ENCODE measurements at places on chromosomes 5 and 9.

DNA sequence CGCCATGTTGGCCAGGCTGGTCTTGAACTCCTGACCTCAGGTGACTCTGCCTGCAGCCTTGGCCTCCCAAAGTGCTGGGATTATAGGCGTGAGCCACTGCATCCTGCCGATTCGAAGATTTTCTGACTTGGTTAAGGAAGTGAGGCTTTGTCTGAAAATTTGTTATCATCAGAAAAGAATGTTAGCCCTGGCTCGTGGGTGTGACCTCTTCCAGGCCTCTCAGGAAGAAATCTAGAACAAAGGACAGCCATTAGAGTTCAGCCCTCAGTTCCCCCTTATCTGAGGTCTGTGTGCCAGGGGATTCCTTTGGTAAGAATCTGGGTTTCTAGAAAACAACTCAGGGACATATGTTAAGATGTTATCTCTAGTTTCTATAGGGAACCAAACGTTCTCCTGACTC, 6.2 kb downstream of the OR2S2 start:
- H3K4me3 ChIP-seq = no peak overlapping the region
- no peaks in the 10 kb centered on the region for H3K4me1 ChIP-seq
- H3K27me3 ChIP-seq = peaks cover 32% of the 10 kb centered on the region
- no peak for DNase-seq
- no peak overlapping the region for H3K27ac ChIP-seq

GRCh38 chr9:107351382-107352045, 68.4 kb downstream of the RAD23B start:
- no peaks in the 10 kb centered on the region for H3K4me1 ChIP-seq
- no peak overlapping the region for H3K4me3 ChIP-seq
- peaks cover 17% of the 10 kb centered on the region for H3K27me3 ChIP-seq

DNA sequence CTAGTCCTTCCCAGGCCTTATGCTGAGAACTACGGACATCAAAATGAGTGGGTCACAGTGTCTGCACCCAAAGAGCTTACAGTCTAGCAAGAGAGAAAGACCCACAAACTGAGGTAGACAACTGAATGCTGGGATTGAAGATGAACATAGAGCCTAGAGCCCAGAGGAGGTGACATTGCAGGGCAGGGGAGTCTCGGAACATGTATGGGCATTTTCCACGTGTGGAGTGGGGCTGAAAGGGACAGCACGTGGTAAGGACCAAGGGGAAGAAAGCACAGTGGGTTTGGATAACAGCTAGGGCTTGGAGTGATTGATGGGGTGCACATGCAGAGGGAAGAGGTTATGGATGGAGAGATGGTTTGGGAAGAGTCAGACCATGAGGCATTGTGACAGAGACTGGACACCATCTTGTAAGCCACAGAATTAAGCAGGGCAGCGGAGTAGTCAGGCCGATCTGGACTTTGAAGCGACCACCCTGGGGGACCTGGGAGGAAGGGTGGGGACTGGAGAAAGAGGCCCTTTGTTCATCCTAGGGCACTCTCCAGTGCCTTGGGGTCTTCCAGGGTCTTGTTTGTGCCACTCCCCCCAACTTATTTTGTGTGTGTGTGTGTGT, 47.5 kb upstream of the SH3PXD2B start:
- peak; percentile 29 for DNase-seq
- no peak overlapping the region for H3K27ac ChIP-seq
- H3K27me3 ChIP-seq = no peaks in the 10 kb centered on the region
- no peak overlapping the region for H3K4me3 ChIP-seq

DNA sequence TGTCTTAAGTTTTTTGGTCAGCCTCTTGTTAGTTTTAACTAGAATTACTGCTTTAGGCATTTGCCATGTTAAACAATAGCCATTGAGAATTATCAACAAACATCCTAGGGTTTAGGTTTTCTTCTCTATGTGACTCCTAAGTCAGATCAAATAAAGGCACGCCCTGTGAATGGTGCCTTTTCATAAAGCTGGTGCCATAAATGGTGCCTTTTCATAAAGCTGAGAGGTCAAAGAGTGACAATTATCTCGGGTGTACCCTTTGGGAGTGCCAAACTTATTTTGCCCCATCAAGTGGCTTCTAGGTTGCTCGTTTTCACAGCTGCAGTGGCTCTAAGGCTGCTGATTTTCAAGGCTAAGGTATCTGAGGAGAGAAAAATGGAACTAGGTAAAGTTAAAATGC, 391.6 kb downstream of the DMRTA1 start:
- no peak for DNase-seq
- no peaks in the 10 kb centered on the region for H3K4me1 ChIP-seq
- H3K4me3 ChIP-seq = no peak overlapping the region
- H3K27me3 ChIP-seq = no peaks in the 10 kb centered on the region

DNA sequence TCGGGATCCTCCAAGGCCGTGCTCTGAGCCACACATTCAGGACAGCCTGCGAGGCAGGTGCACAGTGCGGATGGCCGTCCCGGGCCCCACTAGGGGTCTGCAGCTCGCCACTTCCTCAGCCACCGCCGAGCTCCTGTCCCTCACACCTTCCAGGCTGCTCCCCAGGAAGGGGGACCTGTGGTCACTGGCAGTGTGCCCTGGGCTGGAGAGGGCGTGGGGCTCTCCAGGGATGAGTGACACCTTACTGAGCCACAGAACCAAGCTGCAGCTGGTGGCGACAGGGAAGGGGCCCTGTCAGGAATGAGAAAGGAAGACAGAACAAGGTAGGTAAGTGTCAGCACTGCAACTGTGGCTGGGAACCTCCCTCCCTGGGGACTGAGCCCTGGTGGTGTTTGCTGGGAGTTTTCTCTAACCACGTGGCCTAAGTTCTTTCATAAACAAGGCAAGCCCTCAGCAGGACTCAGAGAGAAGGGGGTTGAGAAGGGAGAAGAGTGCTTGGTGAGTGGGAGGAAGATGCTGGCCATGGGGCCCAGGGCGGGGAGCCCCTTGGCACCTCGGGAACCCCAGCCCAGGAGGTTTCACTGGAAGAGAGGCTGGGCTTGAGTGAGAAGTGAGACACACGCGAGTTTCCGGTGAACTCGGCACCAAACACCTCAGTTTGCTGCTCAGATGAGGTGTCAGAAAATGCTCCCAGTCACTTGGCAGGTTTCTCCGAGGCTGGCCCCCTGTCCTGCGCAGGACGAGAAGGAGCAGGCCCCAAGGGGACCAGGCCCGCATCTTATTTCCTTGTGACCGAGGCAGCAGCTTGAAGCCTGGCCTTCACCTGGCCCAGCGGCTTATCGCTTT, 5.2 kb downstream of the IL13 start:
- peak overlapping the region; percentile 90 for H3K27ac ChIP-seq
- peak; percentile 66 for DNase-seq
- peaks cover 61% of the 10 kb centered on the region for H3K4me1 ChIP-seq
- H3K4me3 ChIP-seq = no peak overlapping the region
- H3K36me3 ChIP-seq = no peaks in the 10 kb centered on the region
- H3K27me3 ChIP-seq = no peaks in the 10 kb centered on the region

- H3K4me3 ChIP-seq = no peak overlapping the region
- H3K36me3 ChIP-seq = no peaks in the 10 kb centered on the region
- no peak overlapping the region for H3K27ac ChIP-seq
- no peaks in the 10 kb centered on the region for H3K27me3 ChIP-seq
- H3K4me1 ChIP-seq = no peaks in the 10 kb centered on the region
Measured at GRCh38 chr9:79040671-79041070, 531.1 kb upstream of the TLE4 start.

DNA sequence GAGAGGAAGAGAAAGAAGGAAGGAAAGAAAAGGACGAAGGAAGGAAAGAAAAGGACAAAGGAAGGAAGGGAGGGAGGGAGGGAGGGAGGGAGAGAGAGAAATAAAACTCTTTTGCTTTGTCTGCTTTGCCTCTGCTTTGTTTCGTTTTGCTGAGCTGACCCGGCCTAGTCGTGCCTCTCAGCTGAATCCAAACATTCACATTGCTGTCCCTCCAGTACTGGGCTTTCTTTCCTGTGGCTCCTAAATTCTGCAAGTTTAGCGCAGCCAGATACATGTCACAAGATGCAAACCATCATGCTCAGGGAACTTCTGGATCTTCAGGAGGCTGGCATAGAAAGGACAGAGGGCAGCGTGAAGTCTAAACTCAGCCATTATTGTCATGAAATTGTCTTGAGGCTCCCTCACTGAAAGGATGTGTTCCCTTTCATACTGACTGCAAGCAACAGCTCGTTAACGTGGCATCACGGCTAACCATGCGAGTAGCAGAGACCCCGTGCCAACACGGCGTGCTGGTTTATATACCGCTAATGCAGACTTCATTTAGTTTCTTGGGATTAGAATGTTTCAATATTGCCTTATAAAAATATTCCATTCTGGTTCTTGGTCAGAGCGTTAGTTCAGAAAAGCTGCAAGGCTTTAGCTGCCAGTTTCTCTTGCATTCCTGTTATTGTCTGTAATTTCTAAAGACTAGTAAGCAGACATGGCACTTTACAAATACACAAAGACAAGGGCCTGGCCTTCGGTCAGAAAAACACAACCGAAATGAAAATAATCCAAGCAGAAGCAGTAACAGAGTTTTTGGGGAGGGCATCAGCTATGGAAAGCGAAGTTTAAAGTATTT, 94.2 kb downstream of the TMEM174 start:
- peaks cover 16% of the 10 kb centered on the region for H3K27me3 ChIP-seq
- no peak overlapping the region for H3K27ac ChIP-seq
- H3K4me1 ChIP-seq = no peaks in the 10 kb centered on the region
- no peak overlapping the region for H3K4me3 ChIP-seq
- DNase-seq = no peak
- no peaks in the 10 kb centered on the region for H3K36me3 ChIP-seq

GRCh38 chr9:79685577-79685976, 113.8 kb downstream of the TLE4 start:
- peaks cover 25% of the 10 kb centered on the region for H3K4me1 ChIP-seq
- no peaks in the 10 kb centered on the region for H3K27me3 ChIP-seq
- no peak for DNase-seq
- H3K27ac ChIP-seq = no peak overlapping the region
- no peak overlapping the region for H3K4me3 ChIP-seq

DNA sequence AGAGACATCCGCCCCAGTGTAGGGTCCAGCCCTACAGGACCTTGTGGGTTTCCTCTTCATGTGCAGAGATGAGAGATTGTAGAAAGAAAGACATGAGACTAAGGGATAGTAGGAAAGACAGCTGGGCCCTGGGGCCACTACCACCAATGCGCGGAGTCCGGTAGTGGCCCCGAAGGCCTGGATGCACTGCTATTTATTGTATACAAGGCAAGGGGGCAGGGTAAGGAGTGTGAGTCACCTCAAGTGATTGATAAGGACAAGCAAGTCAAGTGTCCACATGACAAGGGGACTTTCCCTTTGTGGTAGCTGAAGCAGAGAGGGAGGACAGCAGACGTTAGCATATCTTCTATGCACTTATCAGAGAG, 6.2 kb upstream of the TMEM141 start:
- H3K4me1 ChIP-seq = peaks cover 19% of the 10 kb centered on the region
- H3K27me3 ChIP-seq = peaks cover 27% of the 10 kb centered on the region
- H3K4me3 ChIP-seq = no peak overlapping the region
- DNase-seq = no peak

Measured in activated CD8-positive, alpha-beta memory T cell treated with anti-CD3 and anti-CD28 coated beads, Interleukin-2, amount 10 ng/mL, durations not matched to agents 7 days and 5 days (primary cell).